ENCODE measurements at places on chromosomes 5 and 9. TPM values are rescaled to one million over a fixed set of nuclear protein-coding genes. Genes with fewer than 3 reads are reported as not detected.

Gene TMEM8B
- total RNA-seq: 3.7 TPM

Gene ANKRD55
- not detected for total RNA-seq

Gene ADAMTS19
- not detected for total RNA-seq

- H3K4me1 ChIP-seq: no peaks in the 10 kb centered on the region
- DNase-seq: no peak
- H3K27ac ChIP-seq: no peak overlapping the region
- no peak overlapping the region for H3K4me3 ChIP-seq
- no peaks in the 10 kb centered on the region for H3K36me3 ChIP-seq
- no peaks in the 10 kb centered on the region for H3K27me3 ChIP-seq
Measured at GRCh38 chr5:124102486-124102885, 590.5 kb downstream of the CSNK1G3 start.

DNA sequence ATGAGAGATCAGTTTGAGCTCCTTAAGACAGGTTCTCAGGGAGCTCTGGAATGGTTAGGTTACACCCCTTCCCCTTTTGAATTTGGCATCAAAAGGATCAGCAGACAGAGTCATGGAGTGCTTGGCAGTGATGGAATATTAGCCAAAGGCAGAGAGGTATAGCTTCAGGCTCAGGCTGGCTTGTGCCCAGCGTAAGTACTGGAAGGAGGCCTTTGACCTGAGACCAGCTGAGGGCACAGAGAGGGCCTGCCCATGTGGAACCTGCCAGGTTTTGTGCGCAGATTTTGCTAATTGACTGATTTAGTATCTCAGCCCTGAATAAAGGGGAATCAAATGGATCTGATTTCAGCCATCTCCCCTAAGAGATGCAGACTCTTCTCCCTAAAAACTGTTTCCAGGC lies 81.5 kb downstream of the RGS3 start:
- H3K27me3 ChIP-seq: no peaks in the 10 kb centered on the region
- H3K4me1 ChIP-seq: peaks cover 8% of the 10 kb centered on the region
- no peak overlapping the region for H3K4me3 ChIP-seq
- no peak overlapping the region for H3K27ac ChIP-seq

DNA sequence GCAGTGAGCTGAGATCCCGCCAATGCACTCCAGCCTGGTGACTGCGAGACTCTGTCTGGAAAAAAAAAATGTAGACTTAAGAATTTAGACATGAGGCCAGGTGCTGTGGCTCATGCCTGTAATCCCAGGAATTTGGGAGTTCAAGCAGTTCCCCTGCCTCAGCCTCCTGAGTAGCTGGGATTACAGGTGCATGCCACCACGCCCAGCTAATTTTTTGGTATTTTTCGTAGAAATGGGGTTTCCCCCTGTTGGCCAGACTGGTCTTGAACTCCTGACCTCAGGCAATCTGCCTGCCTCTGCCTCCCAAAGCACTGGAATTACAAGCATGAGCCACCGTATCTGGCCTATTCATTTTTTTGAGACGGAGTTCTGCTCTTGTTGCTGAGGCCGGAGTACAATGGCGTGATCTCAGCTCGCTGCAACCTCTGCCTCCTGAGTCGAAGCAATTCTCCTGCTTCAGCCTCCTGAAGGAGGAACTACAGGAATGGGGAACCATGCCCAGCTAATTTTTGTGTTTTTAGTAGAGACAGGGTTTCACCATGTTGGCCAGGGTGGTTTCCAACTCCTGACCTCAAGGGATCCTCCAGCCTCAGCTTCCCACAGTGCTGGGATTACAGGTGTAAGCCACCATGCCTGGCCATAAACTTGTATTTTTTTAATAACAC lies 14.0 kb downstream of the DDX46 start:
- H3K4me1 ChIP-seq: no peaks in the 10 kb centered on the region
- no peaks in the 10 kb centered on the region for H3K27me3 ChIP-seq
- no peak overlapping the region for H3K27ac ChIP-seq
- H3K4me3 ChIP-seq: no peak overlapping the region

DNA sequence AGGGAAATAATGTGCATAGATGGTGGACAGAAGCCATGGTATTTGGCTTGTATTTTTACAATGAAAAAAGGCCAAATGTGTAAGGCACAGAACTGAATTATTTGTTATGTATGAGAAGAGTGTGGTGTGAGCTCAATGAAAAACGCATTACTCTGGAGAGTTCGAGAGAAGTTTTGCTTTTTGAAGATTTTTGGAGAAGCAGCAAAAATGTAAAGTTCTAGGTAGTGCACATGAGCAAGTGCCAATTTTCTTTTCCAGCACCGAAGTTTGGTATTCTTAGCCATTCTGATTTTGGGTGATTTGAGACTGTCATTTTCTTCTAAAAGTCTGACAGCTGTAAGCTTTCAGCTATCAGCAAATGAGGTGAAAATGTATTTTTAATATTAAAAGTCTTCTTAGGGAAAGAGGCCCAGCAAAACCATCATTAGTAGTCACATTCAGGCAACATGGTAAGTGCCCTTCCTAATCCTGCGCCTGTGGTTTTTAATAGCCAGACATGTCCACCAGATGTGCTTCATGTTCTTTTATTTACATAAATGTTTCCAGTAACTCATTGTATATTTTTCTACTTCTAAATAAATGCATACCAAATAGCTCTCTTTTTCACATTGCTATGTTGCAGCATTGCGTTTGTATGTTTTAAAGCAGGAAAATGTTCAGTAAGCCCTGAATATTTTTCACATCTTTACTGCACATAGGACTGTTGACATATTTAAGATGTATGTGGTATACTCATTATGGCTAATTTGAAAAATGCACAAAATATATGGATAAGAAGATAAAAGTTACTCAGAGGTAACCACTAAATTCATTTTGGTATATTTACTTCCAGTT lies 50.4 kb downstream of the RASGRF2 start:
- H3K27me3 ChIP-seq: no peaks in the 10 kb centered on the region
- no peak for DNase-seq
- H3K36me3 ChIP-seq: no peaks in the 10 kb centered on the region
- no peak overlapping the region for H3K4me3 ChIP-seq

GRCh38 chr9:70945301-70945700 lies 176.1 kb downstream of the TRPM3 start:
- no peak overlapping the region for H3K4me3 ChIP-seq
- 0 out of 2 replicates have a peak, but pooled peaks cover 7% of the 10 kb centered on the region for H3K27me3 ChIP-seq
- peaks cover 15% of the 10 kb centered on the region for H3K4me1 ChIP-seq

Measured in GM23248 (cell line).